AG09309 (cell line): ENCODE measurements at places on chromosomes 4 and X.
A peak's percentile ranks its signal among the peaks of the same experiment; 100 is the strongest.

- no peak for DNase-seq
These were observed at the start of gene AREG for GRCh38 chr4:74444891-74445642. Gene AREG (plus strand): TSS chr4:74445136. CDS start chr4:74445346, 210 bp downstream.

GRCh38 chr4:113077575-113077974 is 28.1 kb downstream of the ANK2 start:
- DNase-seq, result no peak

- DNase-seq, result no peak
These were observed 7.5 kb downstream of the CD99 start for GRCh38 chrX:2698604-2699003.

- no peak for DNase-seq
These were observed 172.2 kb downstream of the HHIP start for GRCh38 chr4:144818136-144818535.

- no peak for DNase-seq
These were observed 657.4 kb downstream of the SPRY1 start for GRCh38 chr4:124053872-124054538.

DNA sequence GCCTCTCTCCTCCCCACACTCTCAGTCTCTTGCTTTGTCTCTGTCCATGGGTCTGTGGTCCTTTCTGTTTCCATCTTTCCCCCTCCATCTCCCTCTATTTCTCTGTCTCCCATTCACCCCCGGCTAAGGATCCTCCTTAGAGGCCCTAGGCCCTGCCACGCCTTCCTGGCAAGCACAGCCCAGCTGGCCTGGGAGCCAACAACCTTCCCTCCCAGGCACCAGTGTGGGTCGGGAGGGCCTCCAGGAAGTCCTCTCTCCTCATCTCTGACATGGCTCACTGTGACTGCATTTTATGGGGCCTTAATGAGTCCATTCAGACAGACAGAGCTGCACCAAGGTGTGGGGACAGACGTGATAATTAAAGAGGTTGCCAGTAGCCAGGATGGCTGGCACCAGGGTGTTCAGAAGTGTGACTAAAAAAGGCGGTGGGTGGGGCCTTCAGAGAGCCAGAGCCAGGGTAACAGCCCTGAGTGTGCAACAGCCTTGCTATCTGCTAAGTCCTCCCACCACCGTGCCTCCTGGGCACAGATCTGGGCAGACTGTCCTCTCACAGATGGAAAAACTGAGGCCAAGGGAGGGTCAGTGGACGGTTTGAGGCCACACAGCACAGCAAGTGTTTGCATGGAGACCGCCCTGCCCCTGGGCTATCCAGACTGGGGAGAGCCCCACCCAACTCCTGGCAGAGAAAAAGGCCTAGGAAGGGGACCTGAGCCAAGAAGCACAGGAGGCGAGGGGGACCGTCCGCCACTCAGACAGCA is 31.5 kb downstream of the BLOC1S4 start:
- no peak for DNase-seq

GRCh38 chr4:152763796-152764195 is 15.7 kb downstream of the TIGD4 start:
- no peak for DNase-seq

- no peak for DNase-seq
These were observed 42.8 kb downstream of the IL21 start for GRCh38 chr4:122577808-122578781.

DNA sequence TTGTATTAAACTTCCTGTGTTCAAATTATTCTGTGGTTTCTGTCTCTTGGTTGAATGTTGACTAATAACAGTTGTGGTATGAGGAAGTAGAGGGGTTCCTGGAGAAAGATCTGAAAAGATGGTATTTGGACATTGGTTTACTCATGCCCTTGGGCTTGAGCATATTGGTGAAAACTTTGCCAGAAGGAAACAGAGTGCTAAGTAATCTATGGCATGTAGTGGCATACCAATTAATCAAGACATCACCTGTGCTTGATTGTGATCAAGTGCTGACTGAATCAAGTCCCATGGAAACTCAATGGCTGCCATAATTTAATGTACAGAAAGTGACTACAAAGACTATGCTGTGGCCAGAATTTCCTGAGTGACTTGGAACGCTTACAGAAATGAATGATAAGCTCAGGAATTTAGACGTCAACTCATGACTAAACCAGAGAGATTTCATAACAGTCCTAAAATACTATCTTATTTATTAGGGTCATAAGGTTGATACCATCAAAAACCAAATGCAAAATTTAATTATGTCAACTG is 2062.9 kb downstream of the ARAP2 start:
- peak; percentile 90 for DNase-seq

GRCh38 chr4:1489639-1489995 is 83.4 kb upstream of the NKX1-1 start:
- no peak for DNase-seq
